Omental fat pad (tissue), 4 donors: ENCODE measurements at places on chromosomes 1 and 21. TPM values are rescaled to one million over a fixed set of nuclear protein-coding genes. Genes with fewer than 3 reads are reported as not detected.

Gene NEK7
- 83.3 TPM for total RNA-seq

Gene DPT
- total RNA-seq = 258 TPM

Gene CD1C
- not detected for total RNA-seq

Gene UTS2
- not detected for total RNA-seq

Gene RHBDL2
- 0.38 TPM for total RNA-seq

Gene PSEN2
- total RNA-seq = 25.5 TPM

Gene SPOCD1
- total RNA-seq = 23.2 TPM

Gene CFAP45
- 0.84 TPM for total RNA-seq

Gene HSD11B1
- total RNA-seq = 13.4 TPM

Gene RIPPLY3
- total RNA-seq = not detected

Gene SOD1
- total RNA-seq = 389 TPM

Gene LCE1C
- not detected for total RNA-seq

Gene PROX1
- total RNA-seq = 6.2 TPM

Gene MRAP
- 6.5 TPM for total RNA-seq

Gene NHLH1
- total RNA-seq = not detected

Gene CHIA
- total RNA-seq = 3.5 TPM

Gene SLC2A5
- total RNA-seq = 7.9 TPM

Gene KCNC4
- total RNA-seq = 4.4 TPM

Gene PKNOX1
- total RNA-seq = 9.2 TPM

Gene SESN2
- total RNA-seq = 13.2 TPM

Gene OR2L5
- not detected for total RNA-seq

Gene GCSAML
- total RNA-seq = 2.3 TPM

Gene FYB2
- total RNA-seq = not detected

Gene OPTC
- not detected for total RNA-seq

Gene RAP1GAP
- total RNA-seq = 0.74 TPM

Gene KRTAP13-2
- total RNA-seq = not detected
